Heart right ventricle (tissue), 16 donors: ENCODE measurements at places on chromosomes 7 and 10. TPM values are rescaled to one million over a fixed set of nuclear protein-coding genes. Genes with fewer than 3 reads are reported as not detected.

Gene CNPY1
- polyA plus RNA-seq, result not detected

Gene RPEL1
- 0.01 TPM for polyA plus RNA-seq

Gene GDF2
- not detected for polyA plus RNA-seq

Gene INHBA
- 0.41 TPM for polyA plus RNA-seq

Gene TYSND1
- 2.6 TPM for polyA plus RNA-seq

Gene EVX1
- polyA plus RNA-seq, result not detected

Gene MMRN2
- polyA plus RNA-seq, result 31.7 TPM

Gene KCNIP2
- polyA plus RNA-seq, result 264 TPM

Gene GLRX3
- polyA plus RNA-seq, result 34.1 TPM

Gene TEX47
- not detected for polyA plus RNA-seq

Gene CYP2C18
- polyA plus RNA-seq, result not detected

Gene TFEC
- 0.28 TPM for polyA plus RNA-seq

Gene SMARCD3
- 175 TPM for polyA plus RNA-seq

Gene GATA3
- 1.2 TPM for polyA plus RNA-seq

Gene RBP4
- polyA plus RNA-seq, result 8.6 TPM

Gene BPGM
- 15.7 TPM for polyA plus RNA-seq

Gene RBM28
- 96.9 TPM for polyA plus RNA-seq

Gene MMS19
- polyA plus RNA-seq, result 64.9 TPM

Gene FAM131B
- 0.37 TPM for polyA plus RNA-seq

Gene PKD1L1
- 4.7 TPM for polyA plus RNA-seq

Gene NUTM2A
- 6.8 TPM for polyA plus RNA-seq

Gene ZNF488
- not detected for polyA plus RNA-seq

Gene SLC26A5
- not detected for polyA plus RNA-seq

Gene ERVW-1
- not detected for polyA plus RNA-seq

Gene NXPH1
- not detected for polyA plus RNA-seq

Gene SPAM1
- not detected for polyA plus RNA-seq

Gene ZMIZ2
- 87.3 TPM for polyA plus RNA-seq

Gene CEP55
- polyA plus RNA-seq, result 0.22 TPM

Gene NET1
- 6.0 TPM for polyA plus RNA-seq

Gene AKR1C8
- polyA plus RNA-seq, result 0.04 TPM

Gene C10orf105
- 0.15 TPM for polyA plus RNA-seq

Gene CH25H
- polyA plus RNA-seq, result 0.23 TPM

Gene FRMPD2
- polyA plus RNA-seq, result not detected

Gene OPN1SW
- polyA plus RNA-seq, result not detected

Gene HGF
- 1.5 TPM for polyA plus RNA-seq

Gene ASZ1
- polyA plus RNA-seq, result not detected

Gene C10orf143
- polyA plus RNA-seq, result 1.5 TPM

Gene CWF19L1
- 15.3 TPM for polyA plus RNA-seq

Gene CACNA2D1
- 19.4 TPM for polyA plus RNA-seq

Gene MGAM2
- polyA plus RNA-seq, result not detected

Gene MBL2
- not detected for polyA plus RNA-seq

Gene PCDH15
- 0.22 TPM for polyA plus RNA-seq

Gene DLX5
- 0.09 TPM for polyA plus RNA-seq

Gene CREB5
- polyA plus RNA-seq, result 12.9 TPM

Gene SOSTDC1
- polyA plus RNA-seq, result 0.37 TPM

Gene ASB10
- polyA plus RNA-seq, result 63.4 TPM
